ENCODE measurements at places on chromosomes 5 and 9.

DNA sequence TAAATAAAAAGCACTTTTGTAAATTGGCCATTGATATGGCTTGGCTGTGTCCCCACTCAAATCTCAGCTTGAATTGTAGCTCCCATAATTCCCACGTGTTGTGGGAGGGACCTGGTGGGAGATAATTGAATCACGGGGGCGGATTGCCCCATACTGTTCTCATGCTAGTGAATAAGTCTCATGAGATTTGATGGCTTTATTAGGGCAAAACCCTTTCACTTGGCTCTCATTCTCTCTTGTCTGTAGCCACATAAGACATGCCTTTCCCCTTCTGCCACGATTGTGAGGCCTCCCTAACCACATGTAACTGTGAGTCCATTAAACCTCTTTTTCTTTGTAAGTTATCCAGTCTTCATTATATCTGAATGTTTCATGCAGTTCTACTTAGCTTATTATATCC is 153.2 kb downstream of the TARS1 start:
- no peak for DNase-seq

DNA sequence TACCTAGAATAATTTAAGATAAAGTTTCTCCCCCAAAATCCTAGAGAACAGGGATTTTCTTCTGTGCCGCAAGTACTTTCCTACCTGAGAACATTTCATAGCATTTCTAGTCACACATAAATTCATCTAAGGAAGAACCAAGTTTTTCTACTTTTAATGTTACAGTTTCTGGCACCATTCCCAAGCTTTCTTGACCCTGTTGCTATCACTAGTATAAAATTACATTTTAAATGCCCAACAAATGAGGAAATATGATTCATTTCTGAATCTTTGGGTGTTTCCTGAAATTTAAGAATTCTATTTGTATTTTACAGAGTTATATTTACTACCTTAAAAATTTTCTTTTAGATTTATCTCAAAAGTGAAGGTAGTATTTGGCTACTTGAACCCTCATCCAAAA is 137.8 kb downstream of the LPAR1 start:
- no peak for DNase-seq

DNA sequence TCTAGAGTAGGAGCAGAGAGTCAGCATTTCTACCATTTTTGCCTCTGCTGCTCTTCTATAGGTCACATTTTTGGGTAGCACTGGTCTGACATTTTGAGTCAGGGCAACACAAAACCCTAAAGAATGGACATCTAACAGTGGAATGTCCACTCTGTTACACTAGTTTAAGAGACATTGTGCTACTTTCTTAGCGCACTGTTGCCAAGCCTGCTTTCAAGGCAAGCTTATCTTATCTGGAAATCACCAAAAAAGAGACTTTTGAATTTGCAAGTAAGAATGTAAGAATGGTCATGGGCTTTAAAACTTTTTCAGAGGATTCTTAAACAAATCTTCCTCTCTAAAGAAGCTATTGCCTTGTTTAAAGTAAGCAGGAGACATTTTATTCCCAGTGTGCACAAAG is 73.0 kb upstream of the STARD4 start:
- no peak for DNase-seq

DNA sequence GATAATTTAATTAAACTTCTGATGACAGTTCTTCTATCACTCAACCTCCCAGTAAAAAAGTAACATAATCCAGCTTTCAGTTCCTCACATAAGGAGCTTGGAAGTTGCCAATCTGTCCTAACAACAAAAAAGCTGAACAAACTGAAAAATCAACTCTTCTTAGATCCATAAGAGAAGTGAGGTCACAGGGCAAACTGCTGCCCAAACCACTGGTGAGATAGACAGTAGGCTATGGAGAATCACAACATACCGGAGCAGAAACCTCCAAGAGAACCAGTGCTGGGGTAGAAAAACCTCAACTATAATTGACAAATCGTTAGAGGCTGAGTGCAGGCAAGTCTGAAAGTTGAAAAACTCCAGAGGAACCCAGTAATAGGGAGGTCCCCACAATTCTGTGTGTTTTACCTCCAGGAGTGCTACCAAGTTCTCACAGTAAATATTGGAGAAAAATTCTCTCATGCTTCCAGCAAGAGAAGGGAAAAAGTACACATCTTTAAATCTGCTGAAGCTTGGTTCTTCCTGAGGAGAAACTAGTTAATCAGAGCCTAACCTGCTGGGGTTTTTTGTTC is 300.0 kb downstream of the PDE4D start:
- no peak for DNase-seq

DNA sequence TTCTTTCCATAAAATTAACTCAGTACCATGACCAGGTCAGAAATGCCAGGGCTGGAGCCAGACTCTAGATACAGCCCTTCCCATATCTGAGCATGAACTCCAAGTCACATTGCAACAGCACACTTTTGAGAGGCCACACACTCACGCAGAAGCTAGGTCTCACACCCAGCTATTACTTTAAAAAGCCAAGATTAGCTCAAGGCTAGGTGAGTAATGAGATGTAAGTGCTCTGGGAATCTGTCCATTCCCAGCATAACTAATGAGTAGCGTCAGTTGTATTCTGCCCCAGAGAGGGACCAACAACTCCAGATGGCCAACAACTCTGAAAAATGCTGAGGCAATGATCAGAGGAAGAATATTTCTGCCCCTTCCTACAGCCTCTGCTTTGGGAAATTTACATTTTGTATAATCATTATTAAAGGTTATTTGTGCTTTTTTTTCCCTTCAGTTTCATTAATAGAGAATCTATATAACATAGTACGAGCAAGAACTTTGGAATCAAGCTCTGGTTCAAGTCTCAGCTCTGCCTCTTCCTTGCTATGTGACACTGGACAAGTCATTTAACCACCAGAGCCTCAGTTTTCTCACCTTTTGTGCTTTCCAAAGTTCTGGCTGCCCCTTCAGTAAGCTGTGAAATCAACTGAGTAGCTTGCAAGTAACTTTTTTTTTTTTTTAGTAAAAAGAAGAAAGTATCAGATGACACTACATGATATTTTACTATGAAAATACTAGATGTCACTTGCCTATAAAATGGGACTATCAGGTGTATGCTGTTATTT is 118.3 kb downstream of the NR6A1 start:
- DNase-seq = no peak

DNA sequence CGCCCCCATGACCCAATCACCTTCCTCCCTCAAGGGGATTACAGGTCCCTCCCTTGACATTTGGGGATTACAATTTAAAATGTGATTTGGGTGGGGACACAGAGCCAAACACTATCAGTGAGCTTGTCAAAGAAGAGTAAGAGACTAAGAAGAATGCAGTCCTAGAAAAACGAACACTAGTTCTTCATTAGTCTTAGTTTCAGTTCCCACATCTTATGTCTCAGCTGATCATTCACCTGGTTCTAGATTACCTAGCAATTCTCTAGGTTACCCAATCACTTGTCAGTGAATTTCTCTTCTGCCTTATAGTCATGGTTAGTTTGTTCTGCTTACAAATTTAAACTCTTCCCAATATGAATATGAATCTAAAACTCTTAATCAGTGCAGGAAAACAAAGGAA is 251.5 kb downstream of the COX7C start:
- no peak for DNase-seq

DNA sequence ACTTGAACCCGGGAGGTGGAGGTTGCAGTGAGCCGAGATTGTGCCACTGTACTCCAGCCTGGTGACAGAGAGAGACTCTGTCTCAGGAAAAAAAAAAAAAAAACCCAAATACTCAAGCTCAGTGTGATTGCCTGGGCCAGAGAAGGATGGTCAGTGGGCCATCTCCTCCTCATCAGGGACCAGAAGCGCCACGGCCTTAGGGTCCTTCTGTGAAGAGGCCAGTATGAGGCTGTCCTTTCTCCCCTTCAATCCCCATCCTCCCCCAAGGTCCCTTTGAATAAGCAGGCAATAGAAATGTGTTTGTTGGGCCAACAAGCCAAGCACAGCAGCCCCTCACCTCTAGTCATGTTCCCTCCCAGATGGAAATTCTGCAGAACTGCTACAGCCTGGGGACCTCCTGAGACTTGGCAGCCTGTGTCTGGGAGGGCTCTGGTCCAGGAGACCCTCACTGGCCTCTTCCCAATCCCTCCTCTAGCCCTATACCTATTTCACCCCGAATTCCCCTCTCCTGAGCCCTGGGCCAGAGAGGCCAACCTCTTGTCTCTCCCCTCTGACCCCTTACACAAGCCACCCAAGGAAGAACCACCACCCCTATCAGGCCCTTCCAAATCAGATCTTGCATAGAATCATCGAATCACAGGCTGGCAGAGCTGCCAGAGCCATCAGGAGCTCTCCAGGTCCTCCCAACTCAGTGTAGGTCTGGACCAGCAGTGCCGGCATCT is 1.0 kb downstream of the CSF1R start:
- no peak for DNase-seq

DNA sequence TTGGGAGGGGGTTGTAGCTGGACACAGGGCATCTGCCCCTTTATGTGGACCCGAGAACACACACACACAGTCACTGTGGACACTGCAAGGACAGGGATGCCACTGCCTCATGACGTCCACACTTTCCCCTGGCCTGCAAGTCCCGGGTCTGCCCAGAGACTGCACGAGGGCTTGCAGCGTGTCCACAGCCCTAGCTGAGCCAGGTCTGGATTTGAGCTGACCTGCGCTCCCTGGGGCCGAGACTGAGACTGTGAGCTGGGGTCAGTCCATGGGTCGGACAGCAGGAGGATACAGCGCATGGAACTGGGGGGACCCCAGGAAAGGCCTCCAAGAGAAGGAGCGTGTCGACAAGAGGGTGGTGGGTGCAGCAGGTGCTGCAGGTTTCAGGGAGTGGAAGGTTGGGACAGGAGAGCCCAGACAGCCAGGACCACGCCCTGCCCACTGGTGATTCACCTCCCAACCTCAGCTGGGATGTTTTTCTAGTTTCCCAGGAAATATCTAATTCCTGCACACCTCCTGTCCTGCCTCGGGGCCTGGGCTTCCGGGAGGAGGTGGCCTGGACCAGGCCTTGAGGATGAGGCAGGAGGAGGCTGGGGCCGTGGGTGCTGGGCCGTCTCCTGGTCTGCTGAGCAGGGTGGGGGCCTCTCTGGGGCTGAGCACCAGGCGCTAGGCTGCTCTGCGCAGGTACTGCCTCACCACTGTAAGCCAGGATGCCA is 806 bp upstream of the RNF224 start:
- DNase-seq = no peak

DNA sequence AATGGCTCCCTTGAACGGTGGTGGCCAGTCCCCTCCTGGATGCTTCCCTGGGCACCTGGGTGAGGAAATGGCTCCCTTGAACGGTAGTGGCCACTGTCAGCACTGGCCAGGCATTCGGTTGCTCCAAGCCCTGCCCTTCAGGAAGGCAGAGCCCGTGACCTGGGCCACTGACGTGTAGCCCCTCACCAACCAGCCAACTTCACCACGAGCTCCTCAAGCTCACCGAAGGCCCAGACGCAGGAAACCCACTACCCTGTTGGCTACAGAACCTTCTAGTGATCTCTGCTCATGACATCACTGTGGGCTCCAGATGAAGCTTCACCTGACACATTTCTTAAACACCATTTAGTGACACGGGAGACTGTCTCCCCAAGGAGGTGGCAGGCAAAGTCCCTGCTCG is 9.2 kb downstream of the SLC6A3 start:
- peak; percentile 0 for DNase-seq

DNA sequence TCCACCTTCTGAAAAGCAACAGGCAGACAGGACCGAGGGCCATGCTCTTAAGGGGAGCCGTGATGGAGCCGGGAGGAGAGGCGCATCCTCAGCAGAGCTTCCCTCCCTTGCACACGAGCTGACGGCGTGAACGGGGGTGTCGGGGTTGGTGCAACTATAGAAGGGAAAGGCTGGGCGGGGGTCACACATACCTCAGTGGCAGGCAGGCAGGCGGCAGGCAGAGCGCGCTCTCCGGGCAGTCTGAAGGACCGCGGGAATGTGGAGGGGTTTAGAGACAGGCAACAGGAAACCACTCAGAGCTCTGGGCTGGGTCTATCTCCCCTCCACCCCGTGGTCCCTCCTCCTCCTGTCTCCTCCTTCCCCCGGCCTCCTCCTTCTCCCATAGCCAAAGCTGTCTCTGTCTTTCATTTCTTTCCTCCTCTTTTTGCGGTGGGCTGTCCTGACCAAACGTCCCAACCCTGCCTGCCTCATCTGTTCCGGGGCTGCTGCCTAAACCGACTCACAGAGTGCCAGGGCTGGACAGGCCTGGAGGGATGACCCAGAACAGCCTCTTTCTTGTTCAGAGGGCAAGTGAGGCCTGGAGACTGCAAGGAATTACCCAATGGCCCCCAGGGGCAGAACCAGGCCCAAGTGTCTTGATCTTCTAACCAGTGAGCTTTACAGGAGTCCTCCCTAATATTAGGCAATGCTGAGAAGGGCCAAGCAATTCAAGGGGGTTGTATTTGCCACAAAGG is at the start of gene SPARC:
Gene SPARC, minus strand, starts transcription at position 242 of the 734 bp plus-strand sequence. CDS start 10,727 bp downstream, outside the sequence.
- DNase-seq = peak; percentile 94

DNA sequence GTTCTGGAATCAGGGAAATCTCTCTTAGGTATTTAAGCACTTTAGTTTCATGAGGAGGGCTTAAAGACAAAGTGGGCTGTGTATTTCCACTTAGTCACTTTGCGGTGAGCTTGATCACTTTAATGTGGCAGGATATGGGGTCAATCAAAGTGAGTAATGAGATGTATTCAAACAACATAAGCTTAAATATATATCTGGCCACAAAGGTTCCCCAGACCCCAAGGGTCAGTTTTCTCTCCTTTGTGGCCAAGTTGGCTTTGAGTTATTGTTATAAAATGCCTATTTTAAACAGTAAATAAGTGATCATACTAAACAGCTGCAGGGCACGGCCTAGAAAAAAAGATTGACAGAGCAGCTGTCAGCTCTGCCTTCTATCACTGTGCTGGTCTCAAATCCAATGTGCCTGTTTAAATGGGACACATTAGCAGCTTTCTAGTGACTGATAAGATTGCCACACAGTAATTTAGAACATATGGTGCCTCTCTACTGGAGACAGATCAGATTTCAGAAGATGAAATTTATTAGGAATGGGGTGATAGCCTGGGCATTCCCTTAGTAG is 363.9 kb downstream of the AGTPBP1 start:
- peak; percentile 51 for DNase-seq

DNA sequence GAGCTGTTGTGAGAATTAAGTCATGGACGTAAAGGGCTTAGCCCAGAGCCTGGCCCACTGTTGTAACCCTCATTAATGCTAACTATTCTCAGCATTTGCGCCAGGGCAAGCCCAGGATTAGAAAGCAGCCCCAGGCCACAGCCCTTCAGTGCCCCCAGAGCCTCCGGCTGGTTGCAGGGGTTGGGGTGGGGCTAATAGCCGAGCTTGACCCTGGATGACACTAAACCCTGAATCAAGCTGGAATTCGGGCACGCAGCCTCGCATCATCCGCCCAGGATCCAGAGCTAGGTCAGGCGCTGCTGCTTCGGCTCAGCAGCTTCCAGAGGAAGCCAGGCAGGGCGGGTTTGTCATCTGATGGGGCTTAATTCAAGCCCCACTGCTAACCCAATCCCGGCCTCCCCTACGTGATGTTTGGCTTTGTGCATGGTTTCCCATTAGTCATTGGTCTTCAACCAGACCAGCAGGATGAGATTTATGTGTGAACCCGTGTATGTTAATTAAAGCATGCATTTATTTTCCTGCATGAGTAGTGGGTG is 1.2 kb upstream of the MEGF9 start:
- peak; percentile 43 for DNase-seq

- DNase-seq = no peak
Observed at GRCh38 chr5:179768326-179769085, 25.3 kb upstream of the LTC4S start.

Measured in left lung (tissue), 14 donors.